Fibroblast of pulmonary artery (primary cell): ENCODE measurements at places on chromosomes 12 and 14.
A peak's percentile ranks its signal among the peaks of the same experiment; 100 is the strongest.

DNA sequence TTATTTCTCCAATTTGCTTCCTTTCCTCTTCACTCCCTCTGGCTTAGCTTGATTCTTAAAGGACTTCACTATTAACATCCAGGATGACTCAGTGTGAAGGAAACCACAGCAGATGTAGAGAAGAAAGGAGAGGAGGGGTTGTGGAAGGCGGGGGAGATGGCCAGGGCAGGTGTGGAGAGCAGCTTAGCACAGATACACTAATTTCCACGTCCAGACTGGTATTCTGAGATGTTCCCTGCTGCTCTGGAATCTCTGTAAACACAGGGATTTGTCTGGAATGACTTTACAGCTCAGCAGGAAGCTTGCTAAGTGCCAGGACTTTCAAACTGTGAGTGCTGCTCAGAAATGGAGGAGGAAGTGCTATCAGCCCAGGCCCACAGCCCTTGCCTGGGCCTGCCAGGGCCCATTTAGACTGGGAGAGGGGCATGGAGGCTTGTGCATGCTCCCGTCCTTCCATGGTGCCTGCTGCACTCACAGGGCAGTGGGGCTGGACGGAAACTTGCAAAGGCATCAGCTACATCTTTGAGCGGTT lies 202.5 kb upstream of the DDHD1 start:
- DNase-seq, result peak; percentile 50

GRCh38 chr12:10098791-10099190 lies at the start of gene CLEC1A:
CLEC1A (minus strand) TSS chr12:10098985; CDS start chr12:10098922, 63 bp downstream.
- no peak for DNase-seq

GRCh38 chr12:17197971-17198370 lies 592.0 kb upstream of the LMO3 start:
- no peak for DNase-seq

- peak; percentile 78 for DNase-seq
Observed at GRCh38 chr14:73771848-73772638, 57.9 kb upstream of the PNMA1 start.

GRCh38 chr12:27754795-27755194 lies 25.2 kb upstream of the KLHL42 start:
- DNase-seq, result no peak

GRCh38 chr12:59067083-59067482 lies 146.8 kb upstream of the LRIG3 start:
- DNase-seq, result peak; percentile 68

- DNase-seq, result no peak
Observed at GRCh38 chr14:93691042-93691780, 97.1 kb downstream of the PRIMA1 start.

DNA sequence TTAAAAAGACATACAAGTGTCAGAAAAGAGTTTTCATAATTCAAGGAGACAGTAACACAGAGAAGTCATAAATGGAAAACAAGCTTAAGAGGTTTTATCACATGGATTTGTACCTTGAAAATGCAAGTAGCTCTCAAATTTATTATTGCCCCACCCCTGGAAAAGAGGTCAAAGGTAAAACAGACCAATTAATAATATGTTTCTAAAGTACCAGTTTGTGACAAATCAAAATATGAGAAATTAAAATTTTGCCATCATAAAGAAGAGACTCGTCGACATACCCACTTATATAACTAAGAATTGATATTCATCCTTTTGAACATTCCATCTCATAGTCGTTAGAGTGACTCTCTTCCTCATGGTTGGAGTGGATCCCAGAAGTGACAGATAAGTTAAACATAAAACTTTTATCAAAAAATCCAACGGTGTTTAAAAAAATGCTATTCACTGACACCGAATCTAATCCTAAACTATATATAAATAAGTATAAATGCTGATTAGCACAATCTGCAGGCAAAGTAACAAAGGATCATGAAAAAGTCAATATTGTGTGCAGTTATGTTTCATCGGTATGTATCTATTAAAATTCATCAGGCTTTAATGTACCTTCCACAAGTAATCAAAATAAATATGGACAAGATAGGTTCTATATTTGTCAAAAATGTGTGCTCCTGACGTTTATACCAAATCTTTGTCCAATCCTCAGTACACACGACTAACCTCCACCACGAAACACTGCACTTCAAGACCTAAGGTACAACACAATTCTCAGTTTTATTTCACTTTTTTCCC lies 2.3 kb downstream of the CORO1C start:
- peak; percentile 31 for DNase-seq

DNA sequence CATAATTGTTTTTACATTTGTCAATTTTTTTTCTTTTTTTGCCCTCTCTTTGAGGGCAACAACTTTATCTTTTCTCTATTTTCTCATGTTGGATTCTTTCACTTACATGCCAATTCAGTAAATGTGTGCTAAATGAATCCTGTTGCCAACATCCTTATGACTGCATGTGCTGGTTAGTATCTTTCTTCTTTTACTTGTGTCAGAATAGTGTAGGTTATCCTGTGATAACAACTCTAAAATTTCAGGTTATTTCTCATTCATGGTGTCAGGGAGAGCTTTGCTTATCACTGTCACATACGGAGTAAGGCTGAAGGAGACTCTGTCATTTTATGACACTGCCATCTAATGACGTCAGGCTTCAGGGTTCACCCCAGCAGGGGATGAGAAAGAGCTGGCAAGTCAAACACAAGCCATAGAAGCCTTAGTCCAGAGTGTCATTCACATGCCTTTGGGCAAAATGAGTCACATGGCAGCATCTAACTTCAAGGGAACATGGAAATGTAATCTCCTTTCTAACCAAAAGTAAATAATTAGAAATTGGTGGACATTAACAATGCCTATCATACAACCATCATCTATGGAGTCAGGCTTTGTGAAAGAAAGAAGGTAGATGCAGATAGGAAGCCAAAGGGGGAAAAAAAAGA lies 242.5 kb upstream of the ATP2B1 start:
- no peak for DNase-seq

DNA sequence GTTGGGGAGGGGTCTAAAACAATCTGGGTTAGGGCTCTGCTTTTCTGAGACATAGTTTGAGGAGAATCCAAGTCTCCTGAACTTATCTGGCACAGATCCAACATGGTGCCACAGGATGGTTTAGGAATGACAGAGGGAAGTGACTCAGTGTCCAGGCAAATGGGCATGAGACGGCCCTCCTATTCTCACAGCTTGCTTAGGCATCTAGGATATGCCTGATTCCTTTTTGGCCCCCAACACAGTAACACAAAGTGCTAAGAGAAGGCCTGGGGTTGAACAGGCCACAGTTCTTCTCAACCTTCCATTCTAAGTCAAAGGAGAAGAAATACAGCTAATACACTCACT lies 117.7 kb downstream of the ZFP36L1 start:
- no peak for DNase-seq

- no peak for DNase-seq
Observed at GRCh38 chr14:43175896-43176295, 1331.2 kb downstream of the FSCB start.

GRCh38 chr12:31618228-31619025 lies 27.5 kb upstream of the DENND5B start:
- DNase-seq, result peak; percentile 68

- no peak for DNase-seq
Observed at GRCh38 chr14:67491285-67491684, 2.8 kb upstream of the TMEM229B start.

DNA sequence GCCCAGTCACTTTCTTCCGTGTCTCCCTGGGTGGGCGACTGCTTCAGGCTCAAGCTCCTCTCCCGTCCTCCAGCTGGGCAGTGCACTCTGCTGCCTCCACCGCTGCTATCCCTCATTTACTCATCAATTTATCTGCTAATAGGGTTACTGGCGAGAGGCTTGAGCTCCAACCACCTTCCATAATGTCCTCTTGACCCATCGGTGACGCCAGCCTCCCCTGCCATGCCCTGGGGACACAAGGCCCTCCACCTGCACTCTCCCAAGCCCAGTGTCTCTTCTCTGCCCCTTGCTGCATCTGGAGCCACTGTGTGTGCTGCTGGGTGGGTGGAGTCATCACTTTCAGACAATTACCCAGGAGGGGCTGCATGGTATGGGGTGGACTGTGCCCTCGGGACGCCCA lies 78.5 kb downstream of the TMEM132D start:
- DNase-seq, result no peak

GRCh38 chr12:109178532-109178931 lies 62.1 kb downstream of the ACACB start:
- DNase-seq, result no peak

DNA sequence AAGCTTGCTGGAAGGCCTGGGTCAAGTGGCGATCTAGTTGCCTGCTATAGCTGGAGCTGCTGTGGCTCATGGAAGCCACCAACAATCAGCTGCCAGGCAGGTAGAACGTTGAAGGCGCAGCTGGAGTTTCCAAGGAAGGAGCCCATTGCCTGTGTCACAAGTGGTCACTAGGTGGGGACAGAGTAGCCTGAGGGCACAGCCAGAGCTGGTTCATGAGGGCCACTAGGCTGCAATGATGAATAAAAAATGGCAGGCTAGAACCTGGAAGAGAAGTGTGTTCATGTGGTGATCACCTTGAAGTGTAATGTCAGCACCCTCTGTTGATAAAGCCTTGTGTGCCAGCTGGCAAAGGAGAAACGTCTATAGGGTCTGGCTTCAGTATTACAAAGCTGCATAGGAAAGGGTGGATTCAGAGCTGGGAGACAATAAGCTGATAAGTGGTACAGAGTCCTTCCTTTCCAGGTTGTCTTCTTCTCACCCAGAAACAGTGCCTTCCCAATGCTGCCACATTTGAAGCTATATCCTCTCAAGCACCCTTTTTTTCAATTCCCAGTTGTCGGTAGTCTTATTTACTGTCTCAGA lies 165.8 kb downstream of the EMP1 start:
- DNase-seq, result peak; percentile 55

DNA sequence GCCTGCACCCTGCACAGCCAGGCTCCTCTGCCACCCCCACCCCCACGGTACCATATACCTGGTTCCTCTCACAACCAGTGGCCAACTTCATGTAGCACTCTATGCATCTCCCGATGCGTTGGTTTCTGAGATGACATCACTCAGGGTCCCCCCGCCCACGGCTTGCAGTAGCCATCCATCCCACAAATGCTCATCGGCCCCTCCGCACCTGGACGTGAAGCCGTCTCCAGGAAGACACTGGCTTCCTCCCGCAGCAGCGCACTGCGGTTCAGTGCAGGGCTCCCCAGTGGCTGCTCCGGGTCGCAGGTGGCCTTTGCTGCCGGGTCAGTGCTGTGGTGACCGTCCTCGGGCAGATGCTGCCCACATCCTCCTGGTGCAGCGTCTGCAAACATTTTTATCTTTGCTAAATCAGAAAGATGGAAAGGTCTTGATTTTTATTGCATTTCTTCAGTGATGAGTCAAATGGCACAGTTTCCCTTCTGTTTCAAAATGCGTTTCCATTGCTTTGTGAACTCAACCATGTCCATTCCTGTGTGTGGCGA lies 27.5 kb upstream of the MMP17 start:
- no peak for DNase-seq

DNA sequence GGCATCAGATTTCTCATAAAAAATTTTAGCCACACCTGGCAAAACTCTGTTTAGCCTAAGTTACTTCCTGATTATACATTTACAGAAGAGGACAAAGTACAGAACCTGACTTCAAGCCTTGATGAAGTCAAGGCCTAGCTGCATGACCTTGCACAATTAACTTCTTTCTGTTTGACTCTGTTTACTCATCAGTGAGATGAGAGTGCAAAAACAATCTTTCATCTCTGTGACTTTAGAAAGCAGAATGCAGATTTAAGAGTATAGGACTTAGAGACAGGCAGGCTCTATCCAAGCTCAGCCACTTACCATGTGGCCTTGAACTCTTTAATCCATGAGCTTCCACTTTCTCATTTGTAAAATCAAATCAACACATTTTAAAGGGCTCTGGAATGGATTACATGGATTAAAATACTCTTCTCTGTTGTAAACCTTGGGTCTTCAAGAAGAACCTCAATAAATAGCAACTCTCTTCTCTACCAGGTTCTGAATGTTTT lies 1178.9 kb downstream of the FLRT2 start:
- DNase-seq, result no peak

GRCh38 chr12:28032811-28033537 lies 60.4 kb upstream of the PTHLH start:
- no peak for DNase-seq

DNA sequence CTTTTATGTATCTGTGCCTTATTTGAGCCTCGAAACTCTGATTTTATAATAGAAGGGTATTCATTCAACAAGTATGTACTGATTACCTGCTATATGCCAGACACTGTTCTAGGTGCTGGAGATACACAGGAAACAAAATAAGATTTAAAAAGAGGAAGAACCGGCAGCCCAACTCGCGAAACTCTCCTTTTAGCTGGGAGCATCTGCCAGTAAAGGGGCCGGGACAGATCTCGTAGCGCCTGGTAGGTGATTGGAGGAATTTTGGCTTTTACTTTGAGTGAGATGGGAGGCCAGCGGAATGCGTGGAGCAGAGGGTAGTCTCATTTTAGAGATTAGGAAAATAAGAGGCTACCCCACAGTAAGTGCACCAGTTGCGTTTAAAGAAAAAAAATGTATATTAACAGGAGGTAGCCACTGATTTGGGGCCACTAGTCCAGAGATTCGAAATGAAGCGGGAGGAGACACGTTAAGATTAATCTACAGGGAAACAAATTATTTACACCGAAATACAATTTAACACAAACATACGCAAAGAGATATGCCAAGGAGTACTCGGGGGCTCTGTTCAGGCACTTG lies 520 bp upstream of the MON2 start:
- peak; percentile 42 for DNase-seq

DNA sequence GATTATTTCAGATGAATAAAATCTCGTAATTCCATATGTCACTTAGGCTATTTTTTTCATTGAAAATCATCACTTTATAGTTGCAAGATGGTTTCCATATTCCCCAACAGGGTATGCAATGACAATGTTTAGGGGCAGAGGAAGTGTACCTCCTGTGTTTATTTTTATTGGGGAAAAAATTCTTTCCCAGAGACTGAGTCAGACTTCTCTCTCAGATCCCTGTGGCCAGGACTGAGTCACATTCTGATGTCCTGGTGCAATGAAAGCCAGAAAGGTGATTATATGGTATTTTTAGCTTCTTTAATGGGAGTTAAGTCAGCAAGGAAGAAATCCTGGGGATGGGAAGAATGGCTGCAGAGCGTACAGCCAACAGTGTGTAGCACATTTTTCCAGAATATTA lies 196.9 kb upstream of the ALG10 start:
- DNase-seq, result no peak

DNA sequence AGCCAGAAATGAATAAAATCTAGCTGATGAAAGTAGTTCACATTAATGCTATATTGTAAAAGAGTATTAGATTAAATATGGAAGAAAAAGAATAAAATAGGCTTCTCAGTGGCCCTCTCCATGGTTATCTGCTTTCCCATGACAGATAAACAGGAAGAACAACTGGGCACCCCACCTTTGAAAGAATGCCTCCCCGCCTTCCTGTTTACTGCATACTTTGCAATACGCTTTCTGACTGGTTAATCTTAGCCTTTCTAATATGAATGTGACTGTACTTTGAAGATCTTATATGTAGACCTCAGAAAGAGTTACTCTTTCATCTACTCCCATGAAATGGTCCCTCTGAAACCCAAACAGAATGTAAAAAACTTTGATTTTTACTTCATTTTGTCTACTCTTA lies 34.1 kb upstream of the DAAM1 start:
- peak; percentile 17 for DNase-seq
